MCF 10A (cell line): ENCODE measurements at places on chromosomes 12 and 14.

DNA sequence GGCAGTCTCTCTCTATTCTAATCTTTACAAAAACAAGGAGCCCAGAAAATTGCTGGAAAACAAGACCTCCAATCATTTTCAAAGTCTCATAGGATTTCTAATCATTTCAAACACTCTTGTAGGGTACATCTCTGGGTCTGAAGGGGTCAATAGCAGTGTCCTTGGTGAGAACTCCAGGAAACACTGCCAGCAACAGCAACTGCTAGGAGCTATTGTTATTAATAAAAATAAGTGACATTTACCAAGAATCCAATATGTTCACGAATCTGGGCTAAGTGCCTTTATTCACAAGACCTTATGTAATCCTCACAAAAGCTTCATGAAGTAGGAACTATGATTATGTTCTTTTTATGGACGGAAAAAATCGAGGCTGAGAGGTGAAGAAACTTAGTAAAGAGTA is 72.8 kb downstream of the TTC7B start:
- DNase-seq = no peak

DNA sequence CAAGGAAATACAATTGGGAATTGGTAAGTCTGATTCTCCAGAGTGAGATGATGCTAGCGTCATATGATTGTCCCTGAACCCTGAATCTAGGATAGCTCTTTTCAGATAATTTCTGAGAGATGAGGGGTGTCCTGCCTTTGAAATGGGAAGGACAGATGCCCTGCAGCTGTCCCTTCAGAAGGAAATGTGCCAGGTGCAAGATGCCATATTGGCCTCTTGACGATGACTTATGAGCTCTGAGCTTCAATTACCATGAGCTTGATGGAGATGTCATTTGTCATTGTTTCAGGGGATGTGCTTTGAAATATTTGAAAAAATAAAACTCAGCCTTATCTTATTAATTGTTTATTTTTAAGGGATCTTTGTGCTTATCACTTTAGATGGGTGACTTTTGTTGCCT is 185.1 kb downstream of the DACT1 start:
- no peak for DNase-seq

- DNase-seq = no peak
Observed at GRCh38 chr12:121579190-121579791, 1.5 kb downstream of the KDM2B start.

- DNase-seq = no peak
Observed at GRCh38 chr14:65346895-65347294, 65.6 kb upstream of the FUT8 start.

- DNase-seq = no peak
Observed at GRCh38 chr12:13144266-13144828, 40.9 kb upstream of the GSG1 start.

DNA sequence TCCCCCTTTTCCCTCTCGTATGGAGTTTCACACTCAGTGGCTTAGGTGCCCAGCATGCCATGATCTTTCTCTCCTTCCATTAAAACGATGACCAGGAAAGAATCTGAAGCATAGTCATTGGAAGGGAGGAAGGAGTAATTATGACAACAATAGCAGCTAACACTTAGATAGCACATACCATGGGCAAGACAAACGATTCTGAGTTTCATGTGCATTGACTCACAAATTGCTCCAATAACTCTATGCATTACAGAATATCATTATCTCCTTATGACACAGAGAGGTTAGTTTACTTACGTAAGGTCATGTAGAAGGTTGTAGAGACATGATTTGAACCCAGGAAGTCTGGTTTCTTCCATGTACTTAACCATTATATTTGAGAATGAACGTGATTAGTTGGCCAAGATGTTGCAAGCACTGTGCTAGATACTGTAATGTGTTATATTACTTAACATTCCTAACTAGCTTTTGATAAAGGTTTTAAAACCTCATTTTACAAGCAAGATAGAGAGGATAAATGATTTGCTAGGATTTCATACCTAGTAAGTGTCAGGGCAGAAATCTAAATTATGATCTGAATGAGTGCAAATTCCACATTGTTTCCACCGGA is 162.4 kb downstream of the CAND1 start:
- no peak for DNase-seq

GRCh38 chr12:88247241-88247643 is 105.1 kb downstream of the TMTC3 start:
- peak; percentile 79 for DNase-seq

DNA sequence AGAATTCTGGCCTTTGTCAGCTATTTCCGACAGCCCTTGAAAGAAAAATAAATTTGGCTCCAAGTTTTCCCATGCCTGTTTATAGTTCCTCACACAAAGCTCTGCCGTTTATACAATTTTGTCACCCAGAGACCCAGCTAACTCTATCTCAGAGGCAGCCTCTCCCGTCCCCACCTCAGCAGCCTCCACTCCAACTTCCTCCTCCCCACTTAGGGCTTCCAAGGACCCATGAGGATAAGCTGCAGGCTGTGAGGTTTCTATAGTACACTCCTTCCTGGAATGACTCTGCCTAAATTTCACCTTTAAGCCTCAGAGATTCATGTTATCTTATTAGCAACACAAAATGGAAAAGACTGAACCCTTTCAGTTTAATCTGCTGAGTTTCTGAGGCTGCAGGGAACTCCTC is 71.8 kb downstream of the TTC9 start:
- DNase-seq = no peak

DNA sequence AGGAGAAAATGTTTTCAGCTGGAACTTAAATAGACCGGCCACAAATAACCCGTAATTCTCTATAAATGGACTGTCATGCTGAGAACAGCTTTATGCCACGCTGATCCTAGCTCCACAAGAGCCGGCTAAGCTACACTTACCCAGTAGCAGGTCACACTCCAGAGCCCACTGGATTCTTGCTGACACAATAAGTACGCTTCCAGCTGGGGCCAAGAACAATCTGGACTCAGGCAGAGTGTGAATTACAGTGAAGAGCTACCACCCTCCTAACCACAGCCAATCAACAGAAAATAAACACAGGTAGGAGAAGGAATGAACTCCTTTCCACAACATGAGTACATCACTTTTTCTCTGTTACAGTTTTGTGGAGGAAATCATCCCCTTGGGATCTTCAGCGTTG is 531.3 kb downstream of the GALC start:
- DNase-seq = no peak

DNA sequence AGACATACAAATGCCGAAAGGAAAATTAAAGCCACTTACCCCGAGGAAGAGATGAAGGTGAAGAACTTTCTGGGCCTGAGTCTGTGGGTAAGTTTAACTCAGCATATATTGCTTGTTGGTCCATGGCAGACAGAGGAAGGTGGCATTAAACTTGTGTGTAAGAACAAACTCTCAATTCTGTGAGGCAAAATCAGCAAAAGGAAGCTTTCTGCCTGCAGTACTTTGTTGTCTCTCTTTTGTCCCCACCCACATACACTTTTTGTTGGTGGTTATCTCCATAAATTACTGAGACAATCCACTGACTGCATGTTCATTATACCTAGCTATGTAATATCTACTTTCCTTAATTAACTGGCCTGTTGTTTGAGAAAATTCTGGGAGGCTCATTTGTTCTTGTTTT is at the start of gene KLRB1:
Gene KLRB1 (minus strand): TSS at position 201 of the 400 bp plus-strand sequence. CDS start 77 bp downstream, at position 124.
- DNase-seq = no peak

GRCh38 chr12:65876898-65877721 is 52.8 kb downstream of the HMGA2 start:
- peak; percentile 42 for DNase-seq
